ENCODE measurements at places on chromosomes 5 and 9.

GRCh38 chr5:72427488-72428437 is 79.4 kb downstream of the ZNF366 start:
- DNase-seq = peak; percentile 55

DNA sequence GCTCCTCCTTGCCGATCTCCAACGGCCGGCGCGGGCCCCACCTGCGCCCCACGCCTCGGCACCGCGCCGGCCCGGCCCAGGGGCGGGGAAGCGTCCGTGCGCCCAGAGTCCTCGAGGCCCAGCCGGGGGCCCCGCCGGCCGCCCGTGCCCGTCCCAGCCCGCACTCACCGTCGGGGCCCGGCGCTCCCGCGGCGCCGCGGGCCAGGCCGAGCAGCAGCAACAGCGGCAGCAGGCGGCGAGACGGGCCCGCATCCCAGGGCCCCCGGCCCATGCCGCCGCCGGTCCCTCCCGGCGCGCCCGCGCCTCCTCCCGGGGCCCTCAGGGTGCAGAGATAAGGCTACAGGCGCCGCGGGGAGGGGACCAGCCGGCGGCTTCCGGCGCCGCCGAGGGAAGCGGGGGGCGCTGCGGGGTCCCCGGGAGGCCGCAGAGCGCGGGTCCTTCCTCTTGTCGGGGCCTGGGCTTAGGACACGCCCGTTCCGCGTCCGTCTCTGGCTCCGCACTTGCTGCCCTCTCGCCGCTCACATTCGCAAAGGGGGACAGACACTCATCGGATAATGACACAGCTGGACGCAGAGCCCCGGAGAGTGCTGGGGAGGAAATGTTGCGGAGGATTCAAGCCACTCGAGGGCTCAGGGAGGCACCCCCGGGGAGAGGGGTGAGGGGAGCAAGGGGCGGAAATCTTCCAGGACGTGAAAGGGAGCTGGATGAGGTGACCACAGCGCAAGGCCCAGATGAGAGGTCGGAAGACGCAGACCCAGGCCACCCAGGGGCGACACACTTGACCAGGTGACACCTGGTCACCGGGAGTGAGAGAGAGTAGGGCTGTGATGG is at the start of gene SUSD1:
SUSD1 (minus strand) TSS at position 333 of the 831 bp plus-strand sequence; CDS start at position 271, 62 bp downstream.
- peak; percentile 66 for DNase-seq

GRCh38 chr5:131270809-131271208 is 7.0 kb downstream of the CDC42SE2 start:
- DNase-seq = no peak

GRCh38 chr9:14373336-14373666 is 59.4 kb upstream of the NFIB start:
- no peak for DNase-seq

GRCh38 chr9:92414566-92414965 is 9.7 kb downstream of the OMD start:
- DNase-seq = no peak

GRCh38 chr9:137084526-137084925 is 2.3 kb upstream of the MAN1B1 start:
- DNase-seq = no peak

- DNase-seq = no peak
Observed at GRCh38 chr9:82584349-82584863, 478.5 kb downstream of the RASEF start.
